ENCODE measurements at places on chromosomes 7 and 10.

- DNase-seq = no peak
Measured at GRCh38 chr10:104103956-104104355, 18.0 kb upstream of the SFR1 start.

GRCh38 chr10:111030042-111030750 lies 46.6 kb upstream of the ADRA2A start:
- no peak for DNase-seq

DNA sequence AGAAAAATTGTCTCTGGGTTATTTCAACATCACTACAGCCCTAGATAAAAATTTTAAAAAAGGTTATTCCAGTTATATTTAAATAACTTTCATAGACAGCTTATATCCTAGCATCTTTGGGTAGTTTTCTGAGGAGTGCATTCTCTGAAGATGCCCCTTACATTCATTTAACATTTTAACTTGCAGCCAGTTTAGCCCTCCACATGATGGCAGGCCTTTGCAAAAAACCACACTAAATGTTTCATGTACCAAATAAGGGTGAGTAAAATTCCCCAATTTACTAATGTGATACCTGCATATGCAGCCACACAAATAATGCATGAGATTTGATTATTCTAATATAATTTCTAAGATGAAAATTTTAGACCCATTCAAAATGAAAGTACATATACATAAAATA lies 108.4 kb upstream of the ZWINT start:
- DNase-seq = peak; percentile 4

DNA sequence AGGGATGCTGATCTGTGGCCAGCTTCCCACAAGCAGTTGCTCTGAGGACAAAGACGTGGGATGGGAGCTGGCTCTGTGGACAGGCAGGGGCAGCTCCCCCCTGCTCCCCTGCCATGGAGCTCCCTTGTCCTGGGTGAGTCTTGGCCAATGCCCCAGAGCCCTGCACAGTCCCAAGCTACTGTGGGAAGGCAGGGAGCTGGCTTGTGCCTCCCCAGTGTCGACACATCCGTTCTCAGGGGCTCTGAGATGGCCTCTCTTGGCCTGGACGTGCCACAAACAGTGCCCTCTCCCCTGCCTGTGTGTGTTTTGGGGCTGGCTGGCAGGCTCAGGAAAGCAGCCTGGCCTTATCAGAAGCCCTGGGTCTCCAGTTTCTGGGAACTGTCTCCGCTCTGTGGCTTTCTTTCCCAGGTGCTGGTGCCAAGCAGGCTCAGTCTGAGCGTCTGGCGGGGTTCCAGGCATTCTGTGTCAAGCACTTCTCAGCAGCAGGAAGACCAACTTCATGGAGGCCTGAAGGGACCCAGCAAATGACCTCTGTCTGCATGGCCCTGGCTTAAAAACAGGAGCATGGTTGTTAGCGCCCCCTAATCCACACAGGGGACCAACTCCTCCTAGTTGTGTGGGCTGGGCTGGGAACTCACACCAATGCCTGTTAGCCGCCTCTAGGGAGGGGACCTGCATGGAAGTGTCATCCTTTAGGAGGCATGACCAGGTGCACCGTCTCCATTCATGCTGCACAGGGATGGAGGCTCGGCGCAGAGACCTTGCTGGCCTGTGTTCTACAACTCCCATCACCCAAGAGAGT lies 375.2 kb downstream of the RPS24 start:
- no peak for DNase-seq

DNA sequence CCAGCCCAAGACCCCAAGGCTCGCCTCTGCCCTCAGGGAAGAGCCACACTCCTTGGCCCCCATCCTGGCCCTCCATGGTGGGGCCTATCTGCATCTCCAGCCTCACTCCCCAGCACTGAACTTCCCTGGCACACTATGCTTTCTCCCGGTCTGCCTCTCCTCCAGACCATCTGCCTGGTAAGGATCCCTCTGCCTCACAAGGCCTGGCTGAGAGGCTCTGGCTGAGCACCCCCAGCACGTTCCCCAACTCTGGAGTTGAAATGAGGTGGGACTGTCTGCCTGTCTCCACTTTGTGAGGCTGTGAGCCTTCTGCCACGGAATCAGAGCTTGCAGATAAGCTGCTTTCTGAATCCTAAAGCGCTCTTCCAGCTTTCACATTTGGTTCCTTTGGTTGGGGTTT lies 220.7 kb downstream of the TNS3 start:
- DNase-seq = no peak

- no peak for DNase-seq
Measured at GRCh38 chr7:54897891-54898290, 120.9 kb upstream of the EGFR start.

DNA sequence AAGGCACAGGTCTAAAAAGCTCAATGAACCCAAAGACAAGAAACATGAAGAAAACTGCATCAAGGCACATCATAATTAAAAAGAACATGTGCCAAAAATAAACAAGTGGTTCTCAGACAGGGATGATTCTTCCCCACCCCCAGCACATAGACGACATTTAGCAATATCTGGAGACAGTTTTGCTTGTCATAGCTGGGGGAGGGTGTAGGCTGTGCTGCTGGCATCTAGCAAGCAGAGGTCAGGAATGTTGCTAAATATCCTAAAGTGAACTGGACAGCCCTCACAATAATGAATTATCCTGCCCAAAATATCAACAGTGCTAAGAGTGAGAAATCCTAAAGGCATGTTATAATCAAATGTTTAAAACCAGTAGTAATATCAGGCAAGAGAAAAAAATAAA lies 122.6 kb downstream of the MICU1 start:
- DNase-seq = no peak

Measured in RKO (cell line).